ENCODE measurements at places on chromosomes 5 and 9.

DNA sequence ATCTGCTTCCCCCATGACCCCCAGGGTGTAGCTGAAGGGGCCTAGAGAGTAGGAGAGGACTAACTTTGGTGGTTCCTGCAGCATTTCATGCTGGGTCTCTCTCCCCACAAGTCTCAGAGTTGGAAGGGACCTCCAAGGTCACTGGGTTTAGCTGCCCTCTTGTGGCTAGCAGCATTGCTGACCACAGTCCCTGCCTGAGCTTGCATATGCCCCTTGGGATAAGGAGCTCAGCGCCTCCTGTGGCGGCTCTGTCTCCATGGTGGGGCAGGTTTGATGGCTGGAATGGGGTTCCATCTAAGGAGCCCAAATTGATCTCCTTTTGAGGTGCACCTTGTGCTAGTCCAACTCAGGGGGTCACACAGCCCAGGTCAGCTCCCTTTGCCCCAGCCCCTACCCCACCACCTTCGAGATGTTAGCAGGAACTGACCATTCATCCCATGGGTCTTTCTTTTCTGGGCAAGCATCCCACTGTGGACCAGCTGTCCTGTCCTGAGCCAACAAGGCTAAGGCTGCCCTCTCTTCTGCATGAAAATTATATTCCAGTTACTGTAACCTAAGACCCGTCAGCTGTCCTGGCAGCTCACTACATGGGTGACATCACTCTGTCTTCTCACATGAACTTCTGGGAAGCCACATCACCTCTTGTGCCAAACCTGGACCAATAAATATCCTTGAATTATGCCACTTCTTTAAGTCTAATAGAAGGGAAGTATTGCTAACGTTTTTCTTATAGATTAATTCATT is 196.2 kb downstream of the HSPA4 start:
- no peak for DNase-seq

- DNase-seq = no peak
Measured at GRCh38 chr9:100819980-100820379, 208.5 kb upstream of the PLPPR1 start.

DNA sequence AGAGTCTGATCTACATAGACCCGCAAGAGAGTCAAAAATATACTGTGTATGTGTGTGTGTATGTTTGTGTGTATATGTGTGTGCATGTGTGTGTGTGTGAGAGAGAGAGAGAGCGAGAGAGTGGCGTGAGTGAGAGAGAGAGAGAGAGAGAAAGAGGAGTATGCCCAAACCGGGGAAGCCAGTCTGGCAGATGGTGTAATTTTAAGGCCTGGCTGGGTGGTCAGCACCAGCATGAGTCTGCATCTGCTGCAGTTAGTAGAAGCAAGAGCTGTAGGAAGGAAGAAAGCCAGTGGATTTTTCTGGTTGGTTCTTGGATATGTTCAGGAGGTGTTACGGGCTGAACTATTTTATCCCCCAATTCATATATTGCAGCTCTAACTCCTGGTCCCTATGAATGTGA is 75.2 kb downstream of the ACTBL2 start:
- DNase-seq = no peak

- DNase-seq = no peak
Measured at GRCh38 chr5:167284222-167284890, 1007.1 kb upstream of the WWC1 start.

DNA sequence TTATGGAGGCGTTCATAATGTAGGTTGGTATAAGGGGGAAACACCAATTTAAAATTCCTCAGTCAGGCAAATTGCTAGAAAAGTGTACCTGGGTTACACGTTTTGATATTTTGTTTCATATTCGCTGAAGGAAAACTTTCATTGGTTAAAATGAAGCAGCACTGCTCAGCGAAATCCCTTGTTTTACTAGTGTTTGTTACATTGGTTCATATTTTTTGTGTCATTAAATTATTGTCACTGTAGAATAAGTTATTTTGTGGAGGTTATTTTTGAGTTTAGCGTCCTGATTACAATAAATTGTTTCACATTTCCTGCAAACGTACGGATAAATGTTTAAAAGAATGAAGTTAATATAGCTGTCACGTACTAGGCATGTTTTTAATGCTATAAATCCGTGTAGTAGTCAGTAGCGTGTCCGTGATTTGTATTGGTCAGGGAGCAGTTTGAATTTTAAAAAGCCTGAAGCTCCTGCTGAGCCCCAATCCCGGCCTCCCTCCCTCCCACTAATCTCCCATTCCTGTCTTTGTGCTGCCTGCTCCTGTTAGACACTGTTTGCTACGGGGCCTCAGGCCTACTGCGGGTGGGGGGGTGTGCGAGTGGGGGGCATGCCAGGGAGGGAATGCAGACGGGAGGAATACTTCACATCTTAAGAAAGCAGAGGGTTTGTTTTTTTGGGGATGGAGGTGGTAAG is 2.0 kb downstream of the NIPBL start:
- DNase-seq = no peak

GRCh38 chr9:30075022-30075421 is 2309.4 kb upstream of the ACO1 start:
- no peak for DNase-seq

DNA sequence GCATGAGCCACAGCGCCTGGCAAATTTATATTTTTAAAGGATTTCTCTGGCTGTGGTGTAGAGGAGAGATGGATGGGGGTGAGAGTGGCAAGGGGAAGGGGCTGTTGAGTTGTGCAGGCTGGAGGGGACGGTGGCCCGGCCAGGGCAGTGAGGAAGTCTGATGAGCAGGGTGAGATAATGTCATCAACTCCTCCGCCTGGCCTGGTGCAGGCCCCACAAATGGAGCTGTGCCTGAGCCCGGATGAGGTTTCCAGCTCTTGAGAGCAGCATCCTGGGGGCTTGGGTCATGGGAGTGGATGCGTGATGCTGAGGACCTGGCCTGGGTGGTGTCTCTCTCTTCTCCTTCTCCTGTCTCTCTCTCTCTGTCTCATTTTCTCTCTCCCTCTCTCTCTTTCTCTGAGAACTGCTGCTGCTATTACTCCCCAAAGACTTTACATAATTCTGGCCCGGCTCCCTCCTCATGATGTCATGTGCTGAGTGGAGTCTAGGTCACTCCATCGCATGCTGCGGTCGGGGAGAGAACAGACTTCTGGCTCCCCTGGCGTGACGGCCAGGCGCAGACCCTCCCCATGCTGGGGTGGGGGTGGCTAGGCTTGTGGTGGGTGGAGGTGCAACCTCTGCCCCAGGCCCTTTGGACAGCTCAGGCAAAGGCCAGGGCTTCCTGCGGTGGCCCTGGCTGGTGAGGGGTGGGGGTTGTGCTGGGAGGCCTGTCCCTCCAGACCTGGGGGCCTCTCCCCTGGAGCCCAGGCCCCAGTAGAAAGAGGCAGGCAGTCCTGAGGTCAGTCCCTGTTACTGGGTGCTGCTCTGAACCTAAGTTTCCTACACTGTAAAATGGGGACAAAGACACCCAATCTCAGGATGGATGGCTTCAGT is 26.4 kb downstream of the FGF18 start:
- DNase-seq = no peak

DNA sequence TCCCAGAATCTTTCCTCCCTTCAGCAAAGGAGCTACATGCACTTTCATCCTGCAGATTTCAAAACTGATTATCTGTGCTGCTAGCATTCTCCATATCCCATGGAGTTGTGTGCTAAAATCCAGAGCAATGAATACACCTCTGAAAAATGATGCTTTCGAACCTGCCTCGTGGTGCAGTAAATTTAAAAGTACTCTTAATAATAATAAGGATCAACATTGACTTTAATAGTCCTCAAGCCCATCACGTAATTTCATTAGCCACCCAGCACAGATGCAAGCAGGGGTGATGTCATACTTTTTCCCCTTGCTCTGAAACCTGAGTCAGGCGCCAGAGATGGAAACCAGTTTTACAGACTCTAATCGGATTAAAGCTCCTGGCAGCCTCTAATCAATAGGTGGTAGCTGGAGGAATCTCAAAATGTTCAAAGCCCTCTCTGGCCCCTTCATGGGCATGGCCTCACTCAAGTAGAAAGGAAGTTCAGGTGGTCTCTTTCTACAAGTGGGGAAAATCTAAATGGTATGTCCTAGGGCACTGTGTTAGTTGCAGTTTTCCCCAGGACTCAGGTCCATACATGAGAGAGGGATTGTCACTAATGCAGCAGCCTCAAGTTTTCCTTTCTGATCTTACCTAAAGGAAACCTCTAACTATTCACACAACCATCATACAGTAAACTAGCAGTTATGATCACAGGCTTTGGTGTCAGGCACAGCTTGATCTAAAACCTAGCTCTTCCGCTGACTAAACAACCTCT is 221.6 kb upstream of the SLC30A5 start:
- DNase-seq = no peak
